Thoracic aorta (tissue), 2 donors: ENCODE measurements at places on chromosomes 3 and 15.
A peak's percentile ranks its signal among the peaks of the same experiment; 100 is the strongest.

DNA sequence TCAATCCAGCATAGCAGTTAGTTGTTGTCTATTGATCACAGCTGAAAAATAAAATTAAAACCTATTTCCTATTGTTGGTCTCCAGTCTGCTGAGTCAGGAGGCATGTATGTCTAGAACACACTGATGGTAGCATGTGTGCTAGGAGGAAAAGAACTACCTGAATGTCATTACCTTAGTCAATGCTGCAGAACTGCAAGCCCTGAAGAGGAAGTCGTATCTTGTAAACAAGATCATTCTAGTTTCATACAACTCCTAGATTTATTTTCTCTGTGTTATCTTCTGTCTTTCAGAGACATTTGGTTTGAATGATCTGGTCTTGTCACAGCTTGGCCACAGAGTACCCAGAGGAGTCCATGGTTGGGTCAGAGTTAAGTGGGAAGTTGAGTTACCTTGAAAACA lies 110.0 kb upstream of the MRPL3 start:
- no peak for DNase-seq

DNA sequence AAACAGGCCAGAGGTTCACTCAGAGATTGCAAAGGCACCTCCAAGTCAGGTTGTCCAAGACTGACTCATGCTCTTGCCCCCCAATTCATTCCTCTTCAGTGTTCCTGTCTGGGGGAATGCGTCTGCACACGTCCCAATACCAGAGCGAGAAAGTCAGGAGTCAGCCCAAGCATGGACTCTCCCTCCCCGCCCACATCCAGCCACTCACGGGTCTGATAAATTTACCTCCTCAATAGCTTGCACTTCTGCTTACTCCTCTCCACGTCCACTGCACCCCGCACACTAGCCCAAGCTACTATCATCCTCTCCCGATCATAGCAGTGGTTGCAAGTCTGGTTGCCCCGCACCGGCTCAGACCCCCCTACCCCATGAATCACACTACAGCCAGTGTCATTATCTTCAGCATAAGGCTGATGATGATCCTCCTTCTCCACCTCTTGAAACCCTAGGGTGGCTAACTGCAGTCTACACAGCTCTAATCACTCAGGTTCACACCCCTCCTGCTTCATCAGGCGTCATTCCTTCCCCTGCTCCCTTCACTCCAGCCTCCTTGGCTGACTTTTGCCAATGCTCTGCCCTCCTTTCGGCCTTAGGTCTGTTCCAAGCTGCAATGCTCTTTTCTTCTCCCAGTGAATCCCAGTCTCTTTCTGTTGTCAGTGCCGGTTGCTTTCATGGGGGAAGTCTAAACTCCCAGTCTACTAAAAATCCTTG lies 27.6 kb upstream of the MYO1E start:
- DNase-seq = no peak

GRCh38 chr3:12752102-12752501 lies 7.0 kb downstream of the TMEM40 start:
- no peak for DNase-seq

- no peak for DNase-seq
Observed at GRCh38 chr3:40299721-40300335, 9.7 kb upstream of the EIF1B start.

GRCh38 chr3:1843111-1843510 lies 255.6 kb upstream of the CNTN4 start:
- DNase-seq = no peak

- no peak for DNase-seq
Observed at GRCh38 chr3:48180531-48181253, 7.5 kb downstream of the CDC25A start.

- no peak for DNase-seq
Observed at GRCh38 chr15:100934166-100934565, 15.0 kb downstream of the LRRK1 start.

- DNase-seq = no peak
Observed at GRCh38 chr15:64013179-64014062, 32.9 kb downstream of the DAPK2 start.

- no peak for DNase-seq
Observed at GRCh38 chr3:43870844-43871626, 180.3 kb downstream of the ABHD5 start.

GRCh38 chr3:174329321-174329720 lies 529.8 kb upstream of the NAALADL2 start:
- no peak for DNase-seq

DNA sequence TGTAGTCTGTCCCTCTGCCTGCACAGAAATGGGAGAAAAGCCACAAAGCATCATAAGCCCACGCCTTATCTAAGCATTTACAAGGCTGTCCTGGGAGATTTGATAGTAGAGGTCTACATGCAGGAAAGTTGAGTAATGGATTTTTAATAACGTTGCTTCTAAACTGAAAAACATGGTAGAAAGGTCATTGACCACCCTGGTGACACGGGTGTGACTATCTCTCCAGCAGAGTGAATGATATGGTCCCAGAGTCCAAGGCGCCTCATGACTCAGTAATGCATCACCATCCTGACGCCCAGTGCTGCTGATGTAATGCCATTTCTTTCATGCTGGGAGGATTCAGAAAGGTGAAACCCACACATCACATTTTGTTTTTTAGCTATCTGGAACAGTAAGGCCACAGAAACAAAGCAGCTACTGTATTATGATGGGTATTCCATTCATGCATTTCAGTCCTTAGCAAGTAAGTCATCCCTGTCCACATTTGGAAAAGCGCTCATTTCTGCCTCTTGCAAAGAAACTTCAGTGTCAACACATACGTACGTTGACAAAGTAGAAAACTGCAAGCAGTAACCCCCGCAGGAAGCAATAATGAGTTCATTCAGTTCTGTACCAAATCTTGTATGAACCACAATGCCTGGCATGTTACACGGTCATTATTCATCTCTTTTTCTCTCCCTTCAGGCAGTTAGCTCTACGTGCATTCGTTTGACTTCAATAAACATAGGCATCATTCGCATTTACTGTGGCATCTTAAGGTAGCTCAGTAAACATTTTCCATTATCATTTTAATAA lies 483.5 kb downstream of the GABRG3 start:
- DNase-seq = no peak

GRCh38 chr3:16399473-16399872 lies 114.0 kb downstream of the RFTN1 start:
- no peak for DNase-seq

DNA sequence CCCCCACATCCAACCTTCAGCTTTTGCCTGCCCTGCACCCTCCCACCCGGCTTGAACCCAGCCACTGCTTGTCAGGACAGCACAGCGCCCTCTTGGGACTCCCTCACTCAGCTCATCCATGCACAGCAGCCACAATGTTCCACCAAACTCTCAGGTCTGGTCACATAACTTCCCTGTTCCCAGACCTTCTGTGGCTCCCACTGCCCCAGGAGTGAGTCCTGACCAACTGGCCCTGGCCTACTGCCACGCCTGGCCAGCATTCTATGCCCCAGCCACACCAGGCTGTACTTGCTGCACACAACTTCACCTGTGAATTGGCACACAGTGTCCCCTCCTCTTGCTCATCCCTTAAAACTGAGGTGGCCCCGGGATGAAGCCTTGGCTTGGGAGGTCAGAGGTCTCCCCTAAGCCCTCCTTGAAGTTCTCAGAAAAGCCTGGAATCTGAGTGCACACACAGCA lies 21.0 kb downstream of the PLXNB1 start:
- DNase-seq = peak; percentile 1

DNA sequence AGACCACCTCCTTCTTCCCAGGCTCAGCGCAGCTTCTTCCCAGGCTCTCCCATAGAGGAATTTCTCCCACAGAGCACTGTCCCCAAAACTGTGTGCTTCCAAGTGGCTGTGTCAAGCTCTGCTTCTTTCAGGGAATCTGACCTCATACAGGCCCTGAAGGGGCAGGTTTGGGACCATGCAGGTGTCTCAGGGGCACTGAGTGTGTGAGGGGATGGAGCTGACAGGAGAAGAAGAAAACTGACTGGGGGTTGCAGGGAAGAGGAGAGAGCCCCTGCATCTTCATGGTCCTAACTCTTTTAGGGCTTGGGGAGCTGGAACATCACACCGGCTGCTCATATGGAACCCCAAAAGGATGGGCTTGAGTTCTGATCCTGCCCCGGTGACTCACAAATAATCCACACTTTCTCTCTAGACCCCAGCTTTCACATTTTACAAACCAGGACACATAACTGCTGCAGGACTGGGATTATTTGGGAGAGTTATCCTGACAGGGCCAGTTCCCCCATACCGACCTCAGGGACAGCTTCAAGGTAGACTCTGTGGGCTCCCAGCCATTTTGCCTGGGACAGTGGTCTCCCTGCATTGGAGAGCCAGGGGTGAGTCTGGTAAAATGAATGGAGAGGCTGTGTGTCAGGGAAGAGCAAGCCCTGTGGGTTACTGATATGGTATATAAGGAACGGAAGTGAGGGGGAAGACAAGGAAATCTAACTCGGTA lies 316.1 kb downstream of the TLE3 start:
- no peak for DNase-seq

DNA sequence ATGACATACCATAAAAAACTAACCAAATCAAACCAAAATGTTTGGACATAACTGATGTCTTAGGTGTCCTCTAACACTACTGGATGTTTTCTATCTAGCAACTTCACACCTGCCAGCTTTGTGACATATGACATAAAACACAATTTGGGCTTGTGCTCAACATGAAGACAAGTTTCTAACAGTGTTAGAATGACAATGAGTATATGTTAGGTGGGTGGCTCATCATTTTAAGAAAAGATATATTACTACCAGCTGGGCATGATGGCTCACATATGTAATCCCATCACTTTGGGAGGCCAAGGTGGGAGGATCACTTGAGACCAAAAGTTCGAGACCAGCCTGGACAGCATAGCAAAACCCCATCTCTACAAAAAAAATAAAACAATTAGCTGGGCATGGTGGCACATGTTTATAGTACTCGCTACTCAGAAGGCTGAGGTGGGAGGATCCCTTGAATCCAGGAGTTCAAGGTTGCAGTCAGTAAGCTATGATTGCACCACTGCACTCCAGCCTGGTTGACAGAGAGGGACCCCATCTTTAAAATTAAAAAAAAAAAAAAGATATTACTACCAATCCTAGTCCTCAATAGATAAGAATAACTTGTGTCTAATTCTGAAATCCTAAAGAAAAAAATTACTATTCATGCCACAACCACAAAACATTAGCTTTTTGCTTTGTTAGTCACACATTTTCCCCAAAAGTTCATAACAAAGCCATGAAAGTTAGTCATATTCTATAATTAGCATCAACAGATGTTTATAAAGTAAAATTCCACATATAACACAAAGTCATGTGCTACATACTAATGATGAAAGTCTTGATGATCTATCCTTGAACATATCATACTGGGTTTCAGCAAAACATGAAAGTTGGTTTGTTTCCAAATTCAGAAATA lies 59.9 kb downstream of the LRRFIP2 start:
- no peak for DNase-seq

- no peak for DNase-seq
Observed at GRCh38 chr3:129304146-129304961, 25.7 kb downstream of the HMCES start.

GRCh38 chr15:28920781-28921331 lies 35.1 kb downstream of the APBA2 start:
- no peak for DNase-seq

GRCh38 chr3:46408853-46409252 lies 1.8 kb downstream of the CCRL2 start:
- DNase-seq = no peak

DNA sequence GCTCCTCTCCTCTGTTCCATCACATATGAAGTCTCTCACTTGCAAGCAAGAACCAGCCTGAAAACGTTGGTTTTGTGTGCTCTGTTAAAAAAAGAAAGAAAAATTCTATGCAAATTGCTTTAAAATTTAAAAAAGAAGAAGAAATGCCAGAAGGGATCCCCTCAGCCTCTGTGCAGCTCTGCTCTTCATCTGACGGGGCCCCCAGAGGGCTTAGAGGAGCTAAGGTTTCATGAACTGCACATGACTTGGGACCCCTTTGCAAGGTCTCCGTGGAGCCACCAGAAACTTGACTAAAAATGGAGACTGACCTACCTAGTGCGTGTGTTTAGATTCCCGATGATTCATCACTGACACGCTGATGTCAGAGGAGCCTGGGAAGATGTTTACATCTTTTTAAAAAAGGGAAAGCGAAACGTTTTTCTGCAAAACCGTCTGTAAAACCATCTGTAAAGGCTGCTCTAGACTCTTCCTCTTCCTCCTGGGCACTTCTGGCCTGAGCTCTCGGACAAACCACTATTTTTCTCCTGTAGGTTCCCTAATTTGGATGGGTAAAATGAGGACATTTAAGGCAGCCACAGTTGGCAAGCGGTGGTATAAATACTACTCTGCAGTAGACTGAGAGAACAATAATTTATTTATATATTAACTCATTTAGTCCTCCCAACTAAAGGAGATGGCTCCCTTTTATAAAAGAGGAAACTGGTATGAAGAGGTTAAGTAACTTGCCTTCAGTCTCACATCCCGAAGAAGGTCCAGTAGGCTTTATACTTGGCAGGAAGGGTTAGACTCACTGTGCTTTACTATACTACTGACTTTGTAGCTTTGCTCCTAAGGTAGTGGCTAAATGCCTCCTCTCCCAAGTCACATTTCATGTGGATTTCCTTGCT lies 67.2 kb upstream of the POLG start:
- no peak for DNase-seq

GRCh38 chr15:64503197-64503596 lies 42.8 kb downstream of the ZNF609 start:
- no peak for DNase-seq

- no peak for DNase-seq
Observed at GRCh38 chr3:119944091-119944490, 150.2 kb downstream of the GSK3B start.

GRCh38 chr15:47822048-47822447 lies 104.7 kb downstream of the SEMA6D start:
- DNase-seq = no peak

DNA sequence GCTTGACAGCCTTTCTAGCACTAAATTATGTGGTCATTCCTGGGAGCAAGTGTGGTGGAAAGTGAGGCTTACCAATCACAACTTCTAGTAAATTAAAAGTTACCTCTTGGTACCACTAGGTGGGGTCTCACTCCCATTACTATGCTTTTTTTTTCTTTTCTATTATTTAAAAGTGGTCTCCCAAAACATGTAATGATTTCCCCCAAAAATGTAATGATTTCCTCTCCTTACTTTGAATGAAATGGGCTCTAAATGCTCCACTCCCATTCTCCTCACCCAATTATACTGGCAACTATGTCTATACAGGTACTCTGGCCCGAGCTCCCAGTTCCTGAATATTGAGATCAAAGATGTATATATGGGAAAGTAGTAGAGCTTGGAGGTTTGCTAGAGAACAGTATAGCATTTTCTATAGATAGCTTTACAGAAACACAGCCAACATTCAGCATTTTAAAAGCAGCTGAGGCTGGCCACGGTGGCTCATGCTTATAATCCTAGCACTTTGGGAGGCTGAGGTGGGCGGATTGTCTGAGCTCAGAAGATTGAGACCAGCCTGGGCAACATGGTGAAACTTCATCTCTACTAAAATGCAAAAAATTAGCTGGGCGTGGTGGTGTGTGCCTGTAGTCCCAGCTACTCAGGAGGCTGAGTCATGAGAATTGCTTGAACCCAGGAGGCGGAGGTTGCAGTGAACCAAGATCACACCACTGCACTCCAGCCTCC lies 70.9 kb downstream of the DCUN1D1 start:
- no peak for DNase-seq

- DNase-seq = no peak
Observed at GRCh38 chr15:72751751-72752455, 31.7 kb downstream of the ADPGK start.
